BE2C (cell line): ENCODE measurements at places on chromosomes 7 and 10.
A peak's percentile ranks its signal among the peaks of the same experiment; 100 is the strongest.

DNA sequence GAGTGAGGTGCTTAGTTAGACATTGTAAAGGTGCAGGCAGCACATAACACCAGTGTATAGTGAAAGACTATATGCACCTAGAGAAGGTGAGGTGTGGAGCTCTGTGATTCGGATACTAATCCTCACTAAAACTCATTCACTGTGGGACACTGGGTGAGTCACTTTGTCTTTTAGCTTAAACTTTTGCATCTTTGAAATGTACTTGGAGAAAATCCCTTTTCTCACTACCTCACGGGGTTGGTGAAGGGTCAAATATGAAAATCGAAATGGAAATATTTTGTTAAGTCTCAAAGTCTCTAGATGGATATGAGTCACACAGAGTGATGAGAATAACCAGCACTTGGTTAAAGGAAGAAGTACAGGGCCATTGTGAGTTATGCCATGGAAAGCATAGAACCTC, 38.0 kb downstream of the MDFIC start:
- DNase-seq: no peak

DNA sequence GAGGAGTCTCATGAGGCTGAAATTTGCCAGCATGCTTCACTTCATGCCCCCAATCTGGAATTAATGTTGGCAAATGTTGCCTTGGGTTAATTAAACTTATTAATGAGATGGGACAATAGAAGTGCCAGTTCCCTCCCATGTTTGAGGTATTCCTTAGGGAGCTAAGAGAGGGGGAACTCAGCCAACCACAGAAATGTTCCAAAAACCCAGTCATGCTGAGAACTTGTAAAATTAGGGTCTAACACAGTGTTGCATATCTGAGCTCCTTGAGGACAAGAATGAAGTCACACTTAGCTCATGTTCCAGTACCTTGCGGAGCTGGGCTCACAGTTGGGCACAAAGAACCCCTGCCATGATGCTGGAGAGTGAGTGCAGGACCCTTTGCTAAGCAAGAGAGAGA, 89.4 kb downstream of the OAT start:
- no peak for DNase-seq

DNA sequence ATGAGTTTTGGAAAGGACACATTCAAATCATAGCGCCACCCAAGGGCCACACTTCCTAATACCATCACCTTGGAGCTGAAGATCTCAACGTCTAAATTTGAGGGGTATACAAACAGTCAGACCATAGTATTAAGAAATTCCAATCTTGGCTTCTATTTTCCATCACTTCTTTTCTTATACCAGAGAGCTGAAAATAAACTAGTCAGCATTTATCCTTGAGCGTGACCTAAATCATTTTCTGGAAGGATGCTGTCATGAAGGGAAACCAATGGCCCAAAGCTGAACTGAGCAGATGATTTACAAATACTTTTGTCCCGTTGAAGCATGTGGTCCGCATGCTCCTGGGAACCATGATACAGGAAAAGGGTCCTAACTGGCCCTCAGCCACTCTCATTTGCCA, 921.9 kb downstream of the CCSER2 start:
- no peak for DNase-seq

GRCh38 chr7:46939089-46939488, 642.8 kb downstream of the TNS3 start:
- DNase-seq: no peak

DNA sequence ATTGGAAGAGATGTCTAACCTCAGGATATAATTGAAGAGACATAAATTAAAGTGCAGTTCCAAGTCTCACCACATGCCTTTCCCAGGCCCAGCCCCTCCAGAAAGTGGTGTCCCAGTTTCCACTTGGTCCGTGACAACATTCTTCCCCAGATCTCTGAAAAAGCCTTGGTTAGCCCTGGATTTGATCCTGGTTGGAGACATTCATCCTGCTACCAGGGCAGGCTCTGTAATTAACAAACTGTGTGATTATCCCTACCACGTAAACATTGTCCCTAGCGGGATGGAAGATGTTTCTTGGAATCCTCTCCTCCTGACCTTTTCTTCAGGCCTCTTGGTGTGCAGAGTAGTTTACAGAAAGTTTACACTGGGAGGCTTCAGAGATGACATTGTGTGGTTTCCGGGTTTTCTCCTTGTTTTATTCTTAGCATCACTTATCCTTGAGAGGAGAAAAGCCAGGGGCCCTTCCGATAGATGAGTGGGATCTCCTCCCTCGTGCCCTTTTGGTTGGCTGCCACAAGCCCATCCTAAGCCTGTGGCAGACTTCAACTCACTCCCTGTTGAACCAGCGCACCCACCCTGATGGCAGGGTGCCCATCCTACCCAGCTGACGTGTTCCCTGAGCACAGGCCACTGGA, 83.8 kb downstream of the COL13A1 start:
- no peak for DNase-seq

GRCh38 chr7:132977234-132977633, 104.7 kb downstream of the CHCHD3 start:
- DNase-seq: no peak

GRCh38 chr10:103666087-103666761, 172.7 kb downstream of the NEURL1 start:
- peak; percentile 47 for DNase-seq

DNA sequence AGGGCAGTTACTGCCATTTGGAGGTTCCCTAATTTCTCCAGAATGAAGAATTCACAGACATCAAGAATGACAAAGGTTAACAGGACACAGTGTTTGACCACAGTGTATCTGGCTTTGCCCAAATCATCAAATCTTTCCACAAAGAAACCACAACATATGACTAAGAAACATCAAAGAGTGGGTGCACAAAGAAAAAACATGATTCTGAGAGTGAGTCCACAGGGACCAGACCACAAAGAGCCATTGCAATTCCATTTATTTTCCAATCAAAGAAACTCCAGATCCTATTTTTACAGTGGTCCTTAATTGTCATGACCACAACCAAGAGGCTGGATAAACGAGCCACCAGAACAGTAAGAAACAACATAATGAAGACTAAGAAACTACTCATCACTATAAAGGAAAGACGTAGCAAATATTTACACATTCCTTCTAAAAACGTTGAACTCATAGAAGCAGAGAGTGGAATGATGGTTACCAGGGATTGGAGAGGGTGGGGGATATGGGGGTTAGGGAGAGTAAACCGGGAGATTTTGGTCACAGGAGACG, 286.5 kb downstream of the DOCK4 start:
- no peak for DNase-seq

- DNase-seq: no peak
These were observed 17.8 kb downstream of the MET start for GRCh38 chr7:116689790-116690259.

GRCh38 chr7:148419856-148420832, 170.4 kb upstream of the C7orf33 start:
- no peak for DNase-seq

DNA sequence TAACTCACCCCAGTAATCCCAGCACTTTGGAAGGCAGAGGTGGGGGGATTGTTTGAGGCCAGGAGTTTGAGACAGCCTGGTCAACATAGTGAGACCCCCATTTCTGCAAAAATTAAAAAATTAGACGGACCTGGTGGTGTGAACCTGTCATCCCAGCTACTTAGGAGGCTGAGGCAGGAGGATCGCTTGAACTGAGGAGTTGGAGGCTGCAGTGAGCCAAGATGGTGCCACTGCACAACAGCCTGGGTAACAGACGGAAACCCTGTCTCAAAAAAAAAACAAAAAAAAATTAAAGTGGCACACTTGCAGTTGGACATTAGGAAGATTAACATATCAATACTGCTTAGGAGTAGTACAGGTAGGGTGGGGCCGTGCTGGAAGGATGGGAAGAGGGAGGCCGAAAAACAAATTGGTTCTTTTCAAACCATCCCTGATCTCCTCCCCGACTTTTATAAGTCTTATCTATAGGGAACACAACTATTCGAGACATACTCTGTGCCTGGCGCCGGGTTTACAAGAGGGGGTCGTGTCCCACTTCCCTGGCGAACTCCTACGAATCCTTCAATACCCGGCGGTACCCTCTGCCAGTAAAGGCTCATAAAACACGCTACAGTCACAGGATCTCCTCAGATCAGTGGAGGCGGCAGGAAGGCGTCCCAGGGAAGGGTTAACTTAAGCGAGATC, 628 bp downstream of the TAF6 start:
- DNase-seq: no peak

DNA sequence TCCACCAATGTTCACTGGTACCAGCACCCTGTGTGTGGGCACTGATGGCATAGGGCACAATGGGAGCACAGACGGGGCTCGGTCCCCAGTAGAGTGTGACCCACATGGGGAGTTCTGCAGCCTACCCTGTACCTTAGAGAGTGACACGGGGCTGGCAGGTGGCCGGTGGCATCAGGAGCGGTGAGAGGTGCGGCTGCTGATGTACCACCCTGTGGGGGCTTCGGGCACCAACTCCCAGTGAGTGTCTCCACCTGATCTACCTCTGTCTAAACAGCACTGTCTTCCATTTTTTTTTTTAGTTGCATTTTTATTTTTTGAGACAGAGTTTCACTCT, 4.1 kb downstream of the JAKMIP3 start:
- DNase-seq: no peak

DNA sequence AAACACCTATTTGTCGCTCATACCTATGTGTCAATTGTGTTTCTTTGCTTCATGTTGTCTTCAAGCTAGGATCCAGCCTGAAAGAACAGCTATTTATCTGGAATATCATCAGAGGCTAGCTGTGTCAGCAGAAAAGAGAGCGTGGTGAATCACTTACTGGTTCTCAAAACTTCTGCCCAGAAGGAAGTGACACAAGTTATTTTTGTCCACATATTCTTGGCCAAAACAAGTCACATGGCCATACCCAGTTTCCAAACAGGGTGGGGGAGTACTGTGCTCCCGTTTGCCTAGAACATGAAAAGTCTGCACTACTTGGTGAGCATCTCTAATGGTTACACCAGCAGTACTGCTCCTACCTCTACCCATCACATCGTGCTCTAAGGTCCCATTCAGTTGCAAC, 160.9 kb upstream of the CSTF2T start:
- DNase-seq: no peak

DNA sequence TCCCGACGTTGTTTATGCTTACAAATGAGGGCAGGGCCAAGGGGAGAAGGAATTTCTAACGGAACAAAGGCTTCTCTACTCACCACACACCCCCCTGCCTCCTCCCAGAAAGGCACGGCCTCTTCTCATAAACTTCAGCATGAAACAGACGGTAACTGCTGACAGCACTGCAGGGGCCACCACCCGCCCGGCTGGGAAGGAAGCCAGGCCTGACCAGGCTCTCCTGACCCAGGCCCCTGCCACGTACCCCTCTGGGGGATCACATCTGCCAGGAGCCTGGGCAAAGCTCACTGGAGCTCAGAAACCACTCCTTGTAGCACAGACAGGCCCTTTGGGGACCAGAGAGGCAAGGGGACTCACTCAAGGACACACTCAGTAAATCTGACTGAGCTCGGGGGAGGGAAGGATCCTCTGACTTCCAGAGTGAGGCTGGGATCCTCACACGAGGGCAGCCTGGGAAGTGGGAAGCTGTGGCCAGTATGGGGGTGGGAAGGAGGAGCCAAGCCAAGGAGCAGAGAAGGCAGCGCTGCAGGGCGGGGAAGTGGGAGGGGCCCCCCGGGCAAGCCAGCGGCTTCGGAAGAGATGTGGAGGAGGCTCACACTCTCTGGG, 46.1 kb downstream of the ZCCHC24 start:
- DNase-seq: peak; percentile 58

DNA sequence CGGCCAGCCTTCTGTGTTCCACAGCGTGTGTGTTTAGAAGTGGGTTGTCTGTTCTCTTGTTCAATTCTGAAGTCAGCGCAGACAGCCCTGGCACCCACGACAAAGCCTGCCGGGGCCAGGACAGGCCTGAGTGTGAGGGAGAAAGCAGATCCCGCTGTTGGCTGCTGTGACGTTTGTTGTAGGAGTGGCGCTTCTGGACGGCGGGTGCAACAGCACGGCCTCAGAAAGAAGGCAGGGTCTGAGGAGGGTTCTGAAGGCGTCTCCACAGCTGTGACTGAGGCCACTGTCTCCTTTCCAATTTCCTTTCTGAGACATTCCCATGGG, 76.2 kb downstream of the VIPR2 start:
- DNase-seq: no peak

DNA sequence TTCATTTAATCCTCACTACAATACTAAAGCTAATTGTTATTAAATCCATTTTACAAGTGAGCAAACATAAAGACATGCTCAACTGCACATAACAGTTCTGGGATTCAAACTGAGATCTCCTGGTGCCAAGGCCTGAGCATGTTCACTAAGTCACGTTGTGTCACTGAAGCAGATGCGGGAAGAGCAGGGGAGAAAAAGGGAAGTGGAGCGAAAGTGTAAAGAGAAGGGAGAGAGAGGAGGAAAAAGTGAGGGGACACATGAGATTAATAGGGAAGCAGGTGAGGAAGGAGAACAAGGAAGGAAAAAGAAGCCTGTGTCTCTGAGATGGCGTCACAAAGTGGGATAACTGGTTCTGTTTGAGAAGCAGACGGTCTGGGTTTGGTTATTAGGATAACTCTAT, 38.9 kb upstream of the KAT6B start:
- DNase-seq: no peak

GRCh38 chr7:46173476-46174195, 252.6 kb upstream of the IGFBP3 start:
- no peak for DNase-seq

DNA sequence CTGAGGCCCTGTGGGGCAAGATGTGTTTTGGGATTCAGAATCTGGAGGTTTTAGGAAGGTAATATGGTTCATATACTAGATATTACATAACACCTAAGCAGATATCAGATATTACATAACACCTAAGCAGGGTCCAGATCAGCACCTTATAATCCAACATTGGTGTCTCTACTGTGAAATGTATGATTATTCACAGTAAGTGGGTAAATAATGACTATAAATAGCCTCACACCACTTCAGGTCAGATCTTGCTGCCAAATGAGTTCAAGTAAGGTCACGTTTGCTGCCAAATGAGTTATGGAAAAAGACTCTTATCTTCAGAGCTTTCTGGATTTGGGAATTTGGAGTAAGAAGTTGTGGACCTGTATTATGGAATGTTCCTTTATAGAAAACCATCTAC, 14.6 kb downstream of the ADRB1 start:
- DNase-seq: no peak
